ENCODE measurements at places on chromosomes 4 and X.

- no peak for DNase-seq
Observed at GRCh38 chrX:109785053-109785452, 52.0 kb upstream of the ACSL4 start.

DNA sequence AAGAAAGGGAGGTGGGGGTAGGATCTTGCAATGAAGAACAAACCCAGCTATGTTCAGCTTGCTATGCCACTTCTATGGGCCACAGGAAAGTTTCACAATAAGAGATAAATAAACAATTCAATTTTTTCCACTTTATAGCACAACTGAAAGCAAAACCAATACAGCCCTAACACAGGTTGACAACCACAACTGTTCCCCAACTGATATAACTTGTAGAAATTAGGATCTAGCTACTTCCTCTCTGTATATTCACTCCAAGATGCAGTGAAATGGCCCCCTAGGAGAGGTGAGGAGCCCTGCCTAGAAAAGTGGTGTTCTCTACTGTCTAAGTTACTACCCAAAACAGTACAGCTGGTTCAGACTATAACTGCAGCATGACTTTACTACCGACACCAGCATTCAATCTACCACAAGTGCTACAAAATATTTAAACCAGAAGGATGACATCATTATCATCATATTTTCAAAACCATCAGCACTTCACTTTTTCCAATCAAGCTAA, 77.0 kb downstream of the FBXW7 start:
- no peak for DNase-seq

DNA sequence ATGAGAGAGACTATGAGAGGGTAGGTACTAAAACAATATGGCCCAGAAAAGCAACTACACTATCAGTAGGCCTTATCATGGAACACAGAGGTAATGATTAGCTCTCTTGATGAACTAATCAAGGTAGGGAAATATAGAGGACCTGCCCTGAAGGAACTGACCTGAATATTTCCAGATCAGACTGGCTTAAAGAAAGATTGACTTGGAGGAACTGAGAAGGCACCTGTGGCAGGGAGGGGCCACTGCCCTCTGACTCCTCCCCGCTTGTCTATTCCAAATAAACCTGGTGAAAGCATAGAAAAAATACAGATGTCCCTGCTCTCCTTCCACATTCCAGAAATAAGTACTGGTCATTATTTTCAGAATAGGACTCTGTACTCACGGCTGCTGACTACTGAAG, 5.5 kb downstream of the RPS6KA6 start:
- DNase-seq, result no peak

DNA sequence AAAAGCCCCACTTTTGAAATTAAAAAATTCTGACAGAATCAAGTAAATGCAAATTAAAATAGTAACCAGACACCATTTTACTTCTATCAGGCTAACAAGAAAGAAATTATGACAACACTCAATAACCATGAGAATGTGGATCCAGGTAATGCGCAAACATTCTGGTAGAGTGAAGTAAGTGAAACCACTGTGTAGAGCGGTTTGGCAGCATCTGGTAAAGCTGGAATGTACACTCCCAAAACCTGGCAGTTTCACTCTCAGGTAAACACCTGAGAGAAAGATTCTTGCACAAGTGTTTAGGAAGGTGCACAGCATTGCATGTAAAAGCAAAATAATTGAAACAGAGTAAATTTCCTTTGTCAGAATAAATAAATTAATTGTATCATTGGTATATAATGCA, 81.8 kb downstream of the TRIML1 start:
- no peak for DNase-seq

DNA sequence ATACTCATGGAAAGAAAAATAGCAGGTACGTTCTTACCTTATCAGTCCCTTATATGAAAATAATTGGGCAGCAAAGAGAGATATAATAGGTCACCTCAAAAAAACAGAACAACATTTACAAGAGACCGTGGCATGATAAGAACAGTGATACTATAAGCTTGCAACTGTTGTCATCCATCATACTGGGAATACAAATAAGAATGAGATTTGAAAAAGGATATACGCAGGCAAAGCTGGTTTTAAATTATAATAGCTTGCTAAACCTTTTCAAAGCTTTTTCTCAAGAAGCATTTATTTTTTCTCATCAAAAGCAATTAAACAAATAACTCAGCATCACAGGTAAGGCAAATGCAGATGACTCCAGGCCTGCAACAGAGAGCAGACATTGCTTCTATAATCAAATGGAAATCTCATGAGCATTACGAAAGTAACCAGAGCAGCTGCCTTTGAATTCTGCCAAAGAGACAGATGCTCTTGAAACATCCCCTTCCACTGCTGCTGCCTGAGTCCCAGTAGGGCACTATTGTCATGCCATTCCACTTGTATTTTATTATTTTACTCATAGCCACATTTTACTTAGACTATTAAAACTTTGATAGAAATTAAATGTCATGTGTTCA, 620.6 kb upstream of the GNPDA2 start:
- no peak for DNase-seq

GRCh38 chr4:41844327-41844726, 90.9 kb upstream of the TMEM33 start:
- DNase-seq, result no peak

DNA sequence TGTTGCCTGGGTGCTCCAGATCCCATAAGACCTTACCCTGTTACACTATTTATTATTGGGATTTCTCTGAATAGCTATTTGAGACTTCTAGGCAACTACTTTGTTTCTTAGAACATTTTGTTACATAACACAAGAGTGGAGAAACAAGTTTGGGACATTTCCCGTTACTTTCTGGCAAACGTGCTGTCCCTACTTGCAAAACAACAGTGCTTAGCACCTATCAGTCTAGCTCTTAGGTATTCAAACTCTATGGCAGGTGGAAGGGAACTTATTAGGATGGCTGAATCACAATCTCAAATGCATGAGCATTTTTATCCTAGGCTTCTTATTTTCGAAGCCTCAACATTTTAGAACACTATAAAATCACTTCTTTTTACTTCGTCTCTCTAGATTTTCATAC, 613.6 kb downstream of the DMD start:
- DNase-seq, result no peak

DNA sequence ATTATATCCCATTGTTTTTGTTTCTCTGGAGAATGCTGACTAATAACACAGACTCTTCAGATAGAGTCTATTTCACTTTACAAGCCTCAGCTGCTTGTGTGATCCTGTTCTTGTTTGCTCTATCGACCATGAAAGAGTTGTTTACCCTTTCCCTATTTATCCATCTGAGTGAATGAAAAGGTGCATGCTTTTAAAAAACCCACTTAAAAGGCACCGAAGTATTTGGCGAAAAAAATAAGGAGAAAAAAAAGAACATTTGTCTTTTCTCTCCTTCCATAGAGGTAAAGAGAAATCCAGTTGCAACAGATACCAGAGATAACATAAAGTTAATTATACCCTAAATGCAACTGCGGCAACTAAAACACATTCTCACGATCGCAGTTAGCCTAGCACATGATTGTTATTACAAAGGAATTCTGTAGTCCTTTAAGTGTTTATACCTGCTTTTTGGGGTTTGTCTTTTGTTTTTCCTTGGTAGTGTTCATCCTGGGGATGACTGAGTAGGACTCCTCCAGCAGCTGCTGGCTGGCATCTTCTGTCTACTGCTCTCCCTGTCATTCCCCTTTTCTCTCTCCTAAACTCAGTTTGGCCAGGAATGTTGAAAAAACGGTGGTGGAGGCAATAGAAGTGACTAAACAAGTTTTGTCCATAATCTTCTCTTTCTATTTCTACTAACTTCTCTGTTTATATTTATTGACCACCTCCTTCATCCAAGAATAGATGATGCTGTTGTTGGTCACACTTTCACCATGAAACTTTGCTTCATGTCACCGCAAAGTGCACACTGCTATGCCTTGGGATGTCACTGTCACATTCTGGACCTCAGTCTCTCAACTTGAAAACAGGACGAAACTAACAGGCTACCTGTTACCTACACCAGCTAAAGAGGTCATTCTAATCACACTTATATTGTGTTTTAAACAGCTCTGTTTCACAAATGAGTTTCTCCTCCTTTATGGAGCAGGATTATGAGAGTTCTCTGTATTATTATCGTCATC, 41.9 kb upstream of the FRAS1 start:
- no peak for DNase-seq

DNA sequence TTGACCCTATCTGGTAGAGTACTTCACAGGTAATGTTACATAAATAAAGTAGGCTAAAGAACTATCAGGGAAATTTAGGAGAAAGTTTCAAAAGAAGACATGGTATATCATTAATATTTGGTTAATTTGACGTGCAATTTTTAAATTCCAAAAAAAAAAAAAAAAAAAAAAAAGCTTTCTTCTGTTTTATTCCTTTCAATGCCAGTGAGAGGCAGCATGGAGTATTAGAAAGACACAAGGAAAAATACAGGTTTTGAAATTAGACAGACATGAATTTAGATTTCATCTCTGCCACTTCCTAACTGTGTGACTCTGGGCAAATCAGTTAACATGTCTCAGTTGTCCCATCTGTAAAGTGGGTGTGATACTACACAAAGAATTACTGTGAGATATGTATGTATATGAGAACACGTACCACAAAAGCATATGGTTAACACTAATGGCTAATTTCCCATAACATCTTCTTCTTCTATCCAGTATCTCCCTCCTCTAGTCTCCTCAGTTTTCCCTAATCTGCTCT, 132.5 kb downstream of the GPC3 start:
- DNase-seq, result no peak

GRCh38 chr4:56843421-56843899, 22.0 kb upstream of the SPINK2 start:
- no peak for DNase-seq

DNA sequence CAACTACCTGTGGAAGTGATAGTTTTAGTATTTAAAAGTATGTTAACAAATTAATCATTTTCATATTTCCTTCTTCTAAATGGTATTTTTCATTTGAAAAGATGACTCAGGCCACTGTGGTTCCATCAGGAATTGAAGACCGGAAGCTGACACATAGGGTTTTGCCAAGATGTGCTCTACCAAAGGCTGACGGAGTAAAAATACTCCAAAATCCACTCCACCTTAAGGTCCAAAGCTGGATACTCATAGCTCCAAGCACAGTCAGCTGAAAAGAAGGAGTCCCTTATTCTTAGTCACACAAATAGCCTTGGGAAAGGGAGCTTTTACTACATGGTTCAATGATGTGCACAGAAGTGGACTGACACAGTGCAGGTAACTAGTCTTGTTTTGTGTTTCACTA, 472.0 kb downstream of the ARAP2 start:
- no peak for DNase-seq

GRCh38 chrX:23901805-23902204, 5.9 kb downstream of the APOO start:
- DNase-seq, result peak; percentile 15

- DNase-seq, result no peak
Observed at GRCh38 chr4:125994024-125994423, 679.3 kb downstream of the FAT4 start.

GRCh38 chr4:98645527-98645926, 12.9 kb downstream of the TSPAN5 start:
- no peak for DNase-seq
